B cell (primary cell): ENCODE measurements at places on chromosomes 12 and 14. TPM values are rescaled to one million over a fixed set of nuclear protein-coding genes. Genes with fewer than 3 reads are reported as not detected.
A peak's percentile ranks its signal among the peaks of the same experiment; 100 is the strongest.

- no peak for DNase-seq
These were observed 95.3 kb downstream of the FGD4 start for GRCh38 chr12:32494656-32495055.

DNA sequence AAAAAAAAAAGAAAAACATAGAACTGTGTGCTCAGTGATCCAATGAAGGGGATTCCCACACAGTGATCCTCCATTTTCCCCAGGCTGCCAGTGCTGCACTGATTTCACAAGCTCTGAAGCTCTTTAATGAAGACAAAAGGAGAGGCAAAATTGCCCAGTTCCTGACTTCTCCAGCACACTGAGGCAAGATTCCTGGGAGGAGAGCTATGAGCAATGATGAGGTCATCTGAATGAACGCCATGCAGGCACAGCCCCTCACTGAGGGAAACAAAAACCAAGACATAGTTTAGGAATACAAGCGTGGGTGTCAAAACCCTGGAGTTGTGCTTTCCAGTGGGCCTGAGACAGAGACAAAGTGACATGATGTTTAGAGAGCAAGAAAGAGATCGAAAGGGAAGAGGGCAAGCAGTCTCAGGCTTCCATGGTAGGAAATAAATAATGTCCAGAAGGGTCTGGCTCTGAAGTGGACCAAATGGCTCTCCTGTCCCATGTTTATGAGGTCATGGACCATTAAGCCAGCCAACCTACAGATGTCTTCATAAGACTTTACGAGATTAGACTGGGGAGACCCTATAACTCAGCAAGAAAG is 40.9 kb upstream of the SMUG1 start:
- DNase-seq: peak; percentile 43

GRCh38 chr12:11984417-11984816 is 86.3 kb upstream of the BCL2L14 start:
- DNase-seq: no peak

- no peak for DNase-seq
These were observed 618 bp upstream of the PGAM5 start for GRCh38 chr12:132710043-132710404.

- peak; percentile 79 for DNase-seq
These were observed 23.0 kb downstream of the PDE6H start for GRCh38 chr12:14995583-14996425.

- DNase-seq: no peak
These were observed at the start of gene MIPOL1 for GRCh38 chr14:37197421-37198272. Gene MIPOL1, plus strand, starts transcription at chr14:37197937. Its CDS starts 49,952 bp downstream, at chr14:37247889.

- no peak for DNase-seq
These were observed 4.9 kb downstream of the ERGIC2 start for GRCh38 chr12:29376118-29376517.

DNA sequence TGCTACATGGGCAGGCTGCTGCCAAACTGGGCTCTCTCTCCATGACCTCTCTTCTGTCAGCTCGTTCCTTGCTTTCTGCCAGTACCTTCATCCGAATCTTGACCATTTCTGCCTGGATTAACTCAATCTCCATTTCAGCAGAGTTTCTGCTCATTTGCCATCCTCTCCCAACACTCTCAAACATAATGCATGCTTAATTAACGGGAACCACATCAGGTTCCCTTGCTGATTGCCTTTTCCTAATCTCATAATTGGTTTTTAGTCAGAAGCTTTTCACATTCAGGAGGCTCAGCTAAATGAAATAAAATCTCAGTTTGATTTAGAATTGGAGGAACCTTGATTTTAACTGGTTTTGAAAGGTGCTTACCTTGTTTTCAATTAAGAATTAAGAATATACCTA is 127.3 kb downstream of the SLC5A8 start:
- no peak for DNase-seq

GRCh38 chr12:92803903-92804302 is 101.1 kb downstream of the PLEKHG7 start:
- no peak for DNase-seq

DNA sequence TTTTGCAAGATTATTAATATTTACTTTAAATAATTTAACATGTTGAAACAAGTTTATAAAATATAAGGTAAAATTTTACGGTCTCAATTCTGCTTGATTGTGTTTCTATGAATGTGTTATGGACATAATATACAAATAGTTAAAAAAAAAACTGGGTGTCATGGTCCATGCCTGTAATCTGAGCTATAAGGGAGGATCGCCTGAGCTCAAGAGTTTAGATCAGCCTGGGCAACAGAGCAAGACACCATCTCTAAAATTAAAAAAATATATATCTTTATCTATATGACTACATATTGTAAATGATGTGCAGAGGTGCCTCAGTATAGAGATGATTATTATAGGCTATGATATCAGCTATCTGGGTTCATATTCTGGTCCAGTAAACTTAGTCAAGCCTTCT is 9.9 kb downstream of the PAPOLA start:
- no peak for DNase-seq

Gene PSMC6
- total RNA-seq: 75.3 and 92.2 TPM in 2 replicates

Gene ERBB3
- not detected in 2 replicates for total RNA-seq
